Mesenchymal stem cell (in vitro differentiated cells and primary cell): ENCODE measurements at places on chromosomes 13 and 19.

DNA sequence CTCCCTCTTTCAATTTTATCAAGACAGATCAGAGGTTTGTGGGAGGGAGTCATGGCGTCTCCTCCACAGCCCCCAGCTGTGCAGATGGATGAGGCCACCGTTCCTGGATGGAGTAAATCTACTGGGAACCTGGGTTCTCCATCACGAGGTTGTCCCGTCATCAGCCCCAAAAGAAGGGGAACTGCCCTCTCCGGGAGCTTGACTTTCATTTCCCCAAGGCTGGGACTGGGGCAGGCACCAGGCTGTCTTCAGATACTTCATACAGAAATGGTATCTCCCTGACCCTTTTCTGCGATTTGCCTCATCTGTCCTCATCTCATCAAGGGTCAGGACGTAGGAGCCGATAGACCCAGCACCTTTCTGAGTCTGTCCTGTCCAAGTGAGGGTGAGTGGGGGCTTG is 9.8 kb downstream of the LILRB2 start:
- DNase-seq = no peak

DNA sequence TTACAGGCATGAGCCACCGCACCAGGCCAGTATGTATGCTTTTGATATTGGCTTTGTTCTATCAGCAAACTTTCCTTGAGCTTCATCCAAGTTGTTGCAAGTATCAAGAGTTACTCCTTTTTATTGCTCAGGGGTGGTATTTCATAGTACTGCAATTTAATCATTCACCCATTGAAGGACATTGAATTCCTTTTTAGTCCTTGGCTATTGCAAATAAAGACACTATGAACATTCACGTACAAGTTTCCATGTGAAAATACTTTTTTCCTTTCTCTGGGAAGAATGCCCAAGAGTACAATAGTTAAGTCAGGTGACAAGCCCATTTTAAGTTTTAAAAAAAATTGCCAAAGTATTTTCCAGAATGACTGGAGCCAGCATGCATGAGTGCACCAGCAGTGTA is 20.4 kb downstream of the CEACAM3 start:
- no peak for DNase-seq

DNA sequence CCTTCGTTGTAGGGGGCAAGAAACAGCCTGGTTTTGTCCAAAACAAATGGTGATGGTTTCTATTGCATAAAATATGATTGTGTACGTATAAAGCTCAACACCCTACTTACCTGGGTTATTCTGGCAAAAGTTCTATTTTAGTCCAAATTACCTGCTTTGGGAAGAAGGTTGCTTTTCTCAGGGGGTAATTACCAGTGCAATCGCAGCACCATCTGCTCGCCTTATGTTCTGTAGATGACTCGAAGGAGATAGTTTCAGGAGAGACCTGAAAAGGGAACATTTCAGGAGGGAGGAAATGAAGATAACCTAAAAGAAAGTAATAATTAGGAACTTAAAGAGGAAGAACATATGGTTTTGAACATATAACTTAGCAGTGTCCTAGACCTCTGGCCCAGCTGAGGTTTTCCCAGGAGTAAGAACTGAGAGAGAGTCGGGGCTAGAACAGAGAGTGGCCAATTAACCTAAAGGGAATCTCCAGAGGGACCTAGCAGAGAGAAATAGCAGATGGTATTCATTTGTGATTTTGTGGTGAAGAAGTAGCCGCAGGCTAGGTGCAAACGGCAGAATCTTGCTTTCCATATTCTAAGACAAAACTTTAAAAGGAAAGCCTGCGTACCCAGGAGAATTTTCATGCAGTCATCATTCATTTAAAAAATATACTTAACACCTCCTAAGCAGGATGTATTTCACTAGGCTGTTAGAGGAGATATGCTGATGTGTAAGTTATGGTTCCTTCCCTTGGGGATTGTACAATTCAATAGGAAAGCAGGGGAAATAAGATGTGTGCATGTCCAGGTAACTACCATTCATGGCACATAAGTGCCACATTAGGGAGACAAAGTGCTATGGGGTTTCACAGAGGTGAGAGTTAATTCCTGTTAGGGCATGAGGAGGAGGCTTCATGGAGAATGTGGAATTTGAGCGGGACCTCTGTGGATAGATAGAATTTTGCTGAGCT is 113.0 kb upstream of the SLC10A2 start:
- no peak for DNase-seq

- DNase-seq = peak; percentile 14
Observed at GRCh38 chr13:97502706-97503105, 68.7 kb downstream of the RAP2A start.

DNA sequence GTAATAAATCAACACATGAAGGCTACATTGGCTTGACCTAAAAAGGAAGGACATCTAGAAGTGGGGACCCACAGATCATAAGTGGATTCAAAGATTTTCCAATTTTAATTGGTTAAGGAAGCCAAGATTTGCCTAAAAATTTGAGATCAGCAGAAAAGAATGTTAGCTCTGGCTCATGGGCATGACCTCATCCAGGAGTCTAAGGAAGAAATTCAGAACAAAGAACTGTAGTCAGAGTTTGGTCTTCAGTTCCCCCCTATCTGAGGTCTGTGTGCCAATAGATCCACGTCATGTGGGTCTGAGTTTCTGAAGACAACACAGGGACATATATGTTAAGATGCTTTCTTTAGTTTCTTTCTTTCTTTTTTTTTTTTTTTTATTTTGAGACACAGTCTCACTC is 648.8 kb upstream of the SPRY2 start:
- no peak for DNase-seq

- DNase-seq = no peak
Observed at GRCh38 chr13:36675213-36675536, 1.4 kb downstream of the SERTM1 start.

DNA sequence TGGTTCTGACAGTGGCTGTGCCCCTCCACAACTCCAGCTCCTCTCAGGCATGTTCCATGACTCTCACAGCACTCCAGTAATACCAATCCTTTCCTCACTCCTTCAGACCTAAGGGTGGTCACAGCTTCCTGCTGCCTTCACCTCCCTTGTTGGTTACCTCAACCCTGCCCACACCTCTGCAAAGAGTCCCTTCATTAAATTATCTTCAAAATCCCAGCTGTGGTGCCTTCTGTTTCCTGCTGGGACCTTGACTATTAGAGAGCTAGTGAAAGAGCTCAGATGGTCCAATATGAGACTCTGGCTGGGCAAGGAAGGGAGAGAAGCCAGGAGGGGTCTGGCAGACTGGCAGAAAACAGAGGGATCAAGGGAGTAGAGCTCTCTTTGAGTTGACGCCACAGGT is 26.1 kb downstream of the DEDD2 start:
- no peak for DNase-seq

DNA sequence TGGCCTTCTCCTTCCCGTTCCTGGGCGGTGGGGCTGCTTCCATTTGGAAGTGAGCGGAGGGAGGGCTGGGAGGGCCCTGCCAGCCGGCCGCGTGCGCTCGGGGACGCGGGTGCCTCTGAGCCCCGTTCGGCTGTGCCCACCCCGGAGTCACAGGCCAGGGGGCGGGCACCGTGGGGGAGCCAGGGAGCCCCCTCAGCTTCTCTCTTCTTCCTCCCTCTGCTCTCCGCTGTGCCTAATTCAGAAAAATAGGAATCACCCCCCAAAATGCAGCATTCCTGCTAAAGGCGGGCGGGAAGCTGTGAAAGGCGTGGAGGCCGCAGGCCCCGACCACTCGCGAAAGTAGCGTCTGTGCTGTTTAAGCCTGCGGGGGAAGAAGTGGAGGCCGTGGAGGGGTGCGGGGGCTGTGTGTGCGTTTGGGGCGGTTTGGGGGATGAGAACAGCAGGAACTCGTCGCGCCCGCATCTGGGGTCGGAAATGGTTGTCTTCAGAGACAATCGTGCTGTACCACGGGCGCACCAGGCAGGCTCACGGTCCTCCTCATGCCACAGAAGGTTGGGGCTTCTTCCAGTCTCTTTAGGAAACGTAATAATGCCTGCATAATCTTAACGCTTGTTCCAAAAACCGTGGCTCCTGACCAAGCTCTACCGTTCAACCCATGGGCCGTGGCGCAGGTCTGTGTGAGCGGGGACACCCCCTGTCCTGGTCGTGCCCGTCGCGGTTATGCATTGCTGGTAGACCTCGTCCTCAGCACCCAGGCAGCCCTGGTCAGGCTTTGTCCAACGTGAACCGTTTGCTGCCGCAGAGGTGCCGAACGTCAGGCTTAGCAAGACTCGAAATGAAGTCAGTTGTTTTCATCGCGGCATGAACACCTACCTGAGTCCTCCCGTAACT is 110.4 kb upstream of the SOX1 start:
- DNase-seq = no peak

DNA sequence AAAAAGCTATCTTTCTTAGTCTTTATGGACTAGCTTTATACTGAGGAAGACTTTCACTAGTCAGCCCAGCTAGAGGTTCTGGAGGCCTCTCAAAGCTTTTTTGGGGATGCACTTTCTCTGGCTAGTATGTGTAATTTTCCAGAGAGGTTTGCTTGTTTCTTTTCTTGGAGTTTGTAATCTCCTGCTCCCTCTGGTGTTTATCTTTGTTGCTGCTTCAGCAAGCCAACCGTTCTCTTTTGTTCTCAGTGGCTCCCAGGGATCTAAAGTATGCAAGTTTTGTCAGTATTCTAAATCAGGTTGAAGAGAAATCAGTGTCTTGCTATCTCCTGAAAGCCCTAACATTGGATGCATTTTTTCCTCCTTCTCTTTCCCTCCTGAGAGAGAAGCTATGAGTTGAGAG is 121.1 kb upstream of the MYO16 start:
- peak; percentile 41 for DNase-seq

DNA sequence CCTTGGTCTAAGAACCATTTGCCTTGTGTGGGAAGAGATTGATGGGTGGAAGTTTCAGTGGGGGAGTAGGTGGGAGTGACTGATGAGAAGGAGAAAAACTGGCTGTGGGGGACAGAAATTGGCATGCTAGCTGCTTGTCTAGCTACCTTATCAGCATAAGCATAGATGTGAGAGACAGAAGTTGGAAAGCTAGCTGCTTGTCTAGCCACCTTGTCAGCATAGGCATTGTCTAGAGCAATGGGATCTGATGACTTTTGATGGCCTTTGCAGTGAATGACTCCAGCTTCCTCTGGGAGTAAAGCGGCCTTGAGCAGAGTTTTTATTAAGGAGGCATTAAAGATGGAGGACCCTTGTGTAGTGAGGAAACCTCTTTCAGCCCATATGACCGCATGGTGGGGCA is 9.9 kb upstream of the NCR1 start:
- DNase-seq = no peak

- no peak for DNase-seq
Observed at GRCh38 chr13:45542391-45542790, 73.1 kb downstream of the ERICH6B start.

GRCh38 chr13:75052616-75053015 is 429.4 kb downstream of the TBC1D4 start:
- DNase-seq = no peak

GRCh38 chr13:37700887-37701286 is 102.3 kb upstream of the POSTN start:
- no peak for DNase-seq

- no peak for DNase-seq
Observed at GRCh38 chr19:7914099-7914498, 531 bp upstream of the TGFBR3L start.

- peak; percentile 47 for DNase-seq
Observed at GRCh38 chr19:19458110-19458816, 52.8 kb downstream of the GATAD2A start.

- DNase-seq = no peak
Observed at GRCh38 chr19:18861917-18862316, 30.2 kb downstream of the UPF1 start.

- peak; percentile 93 for DNase-seq
Observed at GRCh38 chr19:17469481-17470067, 750 bp upstream of the SLC27A1 start.

- DNase-seq = peak; percentile 11
Observed at GRCh38 chr13:96898212-96898611, 96.1 kb downstream of the OXGR1 start.

- peak; percentile 96 for DNase-seq
Observed at GRCh38 chr19:55279770-55280643, at the start of gene HSPBP1. HSPBP1 (minus strand) TSS chr19:55280110; CDS start chr19:55279608, 502 bp downstream.

GRCh38 chr13:98313922-98314292 is 136.8 kb upstream of the RNF113B start:
- DNase-seq = no peak

GRCh38 chr13:51412431-51412830 is 40.4 kb downstream of the INTS6 start:
- no peak for DNase-seq

- no peak for DNase-seq
Observed at GRCh38 chr13:40993987-40994386, 25.1 kb downstream of the ELF1 start.

GRCh38 chr13:65836066-65836465 is 1394.1 kb downstream of the PCDH9 start:
- DNase-seq = no peak

- no peak for DNase-seq
Observed at GRCh38 chr13:84810781-84811180, 928.5 kb upstream of the SLITRK1 start.

- DNase-seq = no peak
Observed at GRCh38 chr13:52994051-52994450, 34.6 kb upstream of the OLFM4 start.

- no peak for DNase-seq
Observed at GRCh38 chr19:36051637-36052036, 2.4 kb downstream of the THAP8 start.

- no peak for DNase-seq
Observed at GRCh38 chr13:113507505-113508345, 17.2 kb upstream of the DCUN1D2 start.

DNA sequence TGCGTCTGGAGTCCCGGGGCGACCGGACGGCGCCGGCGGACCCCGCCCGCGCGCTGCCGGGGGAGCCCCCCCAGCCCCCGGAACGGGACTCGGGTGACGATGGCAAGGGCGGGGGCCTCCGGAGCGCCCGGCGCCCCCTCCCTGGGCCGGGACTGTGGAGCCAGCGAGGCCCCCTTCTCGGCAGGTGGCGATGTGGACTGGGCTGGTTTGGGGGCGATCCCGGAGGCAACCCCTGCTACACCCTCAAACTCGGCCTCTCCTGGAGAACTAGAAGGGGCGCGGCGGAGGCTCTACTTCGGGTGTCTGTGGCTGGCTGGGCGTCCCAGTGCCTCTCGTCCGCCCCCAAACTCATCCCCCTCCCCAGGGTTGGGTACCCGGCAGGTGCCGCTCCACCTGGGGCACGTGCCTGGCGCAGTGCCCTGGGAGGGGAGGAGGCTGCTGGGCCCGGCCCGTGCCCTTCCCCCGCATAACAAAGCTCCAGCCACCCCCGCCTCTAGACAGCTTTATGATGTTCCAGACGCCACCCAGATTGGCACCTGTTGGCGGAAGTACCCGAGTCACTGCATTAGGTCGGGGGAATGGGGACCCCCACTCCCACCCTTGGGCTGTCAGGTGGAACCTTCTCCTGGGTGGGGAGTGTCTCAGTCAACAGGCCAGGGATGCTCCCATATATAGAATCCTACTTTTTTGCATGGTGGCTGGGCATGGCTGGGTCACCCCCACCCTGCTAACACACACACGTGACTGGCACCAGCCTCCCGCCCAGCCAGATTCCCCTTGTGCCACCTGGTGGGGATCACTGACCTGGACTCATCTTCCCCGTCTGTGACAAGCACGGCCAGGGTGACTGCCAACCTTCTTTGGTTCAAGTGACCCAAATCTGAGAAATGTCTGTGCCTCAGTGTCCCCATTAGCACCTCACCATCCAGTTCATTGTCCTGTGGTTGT is 722 bp downstream of the PKN1 start:
- no peak for DNase-seq
